Stimulated activated CD4-positive, alpha-beta T cell treated with anti-CD3 and anti-CD28 coated beads, Interleukin-12 subunit alpha, Interleukin-12 subunit beta, amount 100 ng/mL, for 24 hours (primary cell): ENCODE measurements at places on chromosomes 3 and 15.

DNA sequence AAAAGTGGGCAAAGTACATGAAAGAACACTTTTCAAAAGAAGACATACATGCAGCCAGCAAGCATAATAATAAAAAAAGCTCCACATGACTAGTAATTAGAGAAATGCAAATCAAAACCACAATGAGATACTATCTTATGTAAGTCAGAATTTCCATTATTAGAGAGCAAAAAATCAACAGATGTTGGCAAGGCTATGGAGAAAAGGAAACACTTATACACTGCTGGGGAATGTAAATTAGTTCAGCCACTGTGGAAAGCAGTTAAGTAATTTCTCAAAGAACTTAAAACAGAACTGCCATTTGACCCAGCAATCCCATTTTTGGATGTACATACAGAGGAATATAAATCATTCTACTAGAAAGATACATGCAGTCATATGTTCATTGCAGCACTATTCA lies 360.7 kb downstream of the NSUN3 start:
- no peak for DNase-seq

DNA sequence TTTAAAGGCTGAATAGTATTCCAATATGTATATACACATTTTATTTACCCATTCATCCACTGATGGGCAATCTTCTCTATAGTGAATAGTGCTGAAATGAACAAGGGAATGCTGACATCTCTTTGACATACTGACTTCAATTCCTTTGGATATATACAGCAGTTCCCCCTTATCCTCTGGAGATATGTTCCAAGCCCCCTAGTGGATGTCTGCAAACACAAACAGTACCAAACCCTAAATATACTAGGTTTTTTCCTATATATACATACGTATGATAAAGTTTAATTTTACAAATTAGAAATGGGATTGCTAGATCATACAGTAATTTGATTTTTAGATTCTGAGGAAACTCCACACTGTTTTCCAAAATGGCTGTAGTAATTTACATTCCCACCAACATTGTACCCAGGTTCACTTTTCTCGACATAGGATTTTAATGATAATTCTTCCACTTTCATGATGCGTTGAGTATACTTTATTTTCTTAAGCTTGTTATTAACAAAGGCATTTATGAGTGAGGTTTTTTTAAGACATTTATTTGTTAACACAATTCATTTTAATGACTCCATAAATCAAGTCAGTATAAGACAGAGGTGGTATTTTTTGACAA lies 38.2 kb downstream of the VPS13C start:
- no peak for DNase-seq

DNA sequence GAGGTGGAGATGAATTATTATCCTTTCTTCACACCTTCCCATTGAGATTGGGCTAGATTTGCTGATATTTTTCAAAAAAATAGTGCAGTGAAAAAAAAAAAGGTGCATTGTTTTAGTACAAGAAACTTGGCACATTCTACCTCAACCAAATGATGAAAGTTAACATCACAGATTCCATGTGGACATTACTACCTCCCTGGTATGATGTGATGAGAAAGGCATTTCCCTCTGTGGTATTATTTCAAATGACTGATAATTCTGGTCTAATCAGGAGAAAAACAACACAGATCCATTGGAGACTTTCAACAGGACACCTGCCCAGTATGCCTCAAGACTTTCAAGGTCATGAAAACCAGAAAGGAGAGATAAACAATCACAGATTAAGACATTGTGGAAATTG lies 313.4 kb downstream of the BCHE start:
- DNase-seq: no peak

GRCh38 chr15:77738441-77739302 lies 106.0 kb upstream of the LINGO1 start:
- DNase-seq: no peak

DNA sequence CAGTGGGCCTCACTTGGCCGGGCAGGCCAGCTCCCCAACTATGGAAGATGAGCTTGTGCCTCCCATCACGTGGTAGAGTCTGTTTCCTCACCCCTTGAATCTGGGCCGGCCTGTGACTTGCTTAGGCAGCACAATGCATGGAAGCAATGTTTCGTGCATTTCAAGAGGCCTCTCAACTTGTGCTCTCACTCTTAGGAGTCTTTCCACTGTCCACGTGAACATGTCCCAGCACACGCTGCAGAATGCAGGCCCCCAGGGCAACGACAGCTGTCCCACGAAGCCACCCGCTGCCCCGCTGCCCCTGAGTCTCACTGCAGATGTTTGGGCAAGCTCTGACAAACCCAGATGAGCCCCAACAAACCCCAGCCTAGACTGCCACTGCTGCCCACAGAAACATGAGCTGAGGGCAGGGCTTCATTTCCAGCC lies 27.2 kb upstream of the SLC41A3 start:
- DNase-seq: no peak

GRCh38 chr3:159854500-159855124 lies 134.0 kb upstream of the IL12A start:
- DNase-seq: no peak

- no peak for DNase-seq
Observed at GRCh38 chr3:71530903-71531530, 52.5 kb downstream of the FOXP1 start.

DNA sequence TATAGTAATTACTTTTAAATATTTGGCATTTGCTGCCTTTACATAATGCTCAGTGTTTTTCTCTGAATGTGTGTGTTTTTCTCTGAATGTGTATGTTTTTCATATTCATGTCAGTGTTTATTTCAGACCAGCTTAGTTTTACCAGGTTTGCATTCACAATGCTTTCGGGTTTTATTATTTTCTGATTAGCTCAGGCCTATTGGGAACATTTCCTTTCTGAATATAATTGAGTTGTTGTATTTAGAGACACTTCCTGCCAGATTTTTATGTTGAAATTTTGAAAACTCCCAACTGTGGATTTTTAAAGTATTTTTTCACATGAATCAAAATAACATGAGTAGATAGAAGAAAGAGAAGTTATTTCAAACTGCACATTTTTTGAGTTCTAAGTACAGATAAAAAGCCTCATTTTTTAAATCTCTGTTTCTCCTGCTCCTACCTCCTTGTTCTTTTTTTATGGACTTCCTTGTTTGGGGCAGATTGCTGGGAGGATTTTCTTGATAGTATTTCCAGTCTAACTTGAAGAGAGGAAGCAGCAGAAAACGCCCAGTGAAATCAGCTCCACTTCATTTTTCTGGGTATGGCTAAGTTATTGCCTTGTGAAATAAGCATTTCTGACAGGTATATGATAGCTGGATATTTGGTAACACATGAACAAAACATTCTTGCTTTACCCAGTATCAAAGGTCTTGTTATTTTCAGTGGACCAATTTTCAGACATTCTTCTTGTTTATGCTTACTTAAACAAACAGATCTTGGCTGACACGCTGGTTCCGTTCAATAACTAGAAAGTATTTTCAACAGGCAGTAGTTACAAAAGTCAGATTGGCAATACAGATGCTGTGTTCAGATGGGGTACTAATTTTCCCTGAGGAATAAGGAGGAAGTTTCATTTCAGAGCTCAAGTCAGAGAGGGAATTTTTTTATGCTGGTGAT lies 70.7 kb downstream of the RIOX2 start:
- DNase-seq: no peak

DNA sequence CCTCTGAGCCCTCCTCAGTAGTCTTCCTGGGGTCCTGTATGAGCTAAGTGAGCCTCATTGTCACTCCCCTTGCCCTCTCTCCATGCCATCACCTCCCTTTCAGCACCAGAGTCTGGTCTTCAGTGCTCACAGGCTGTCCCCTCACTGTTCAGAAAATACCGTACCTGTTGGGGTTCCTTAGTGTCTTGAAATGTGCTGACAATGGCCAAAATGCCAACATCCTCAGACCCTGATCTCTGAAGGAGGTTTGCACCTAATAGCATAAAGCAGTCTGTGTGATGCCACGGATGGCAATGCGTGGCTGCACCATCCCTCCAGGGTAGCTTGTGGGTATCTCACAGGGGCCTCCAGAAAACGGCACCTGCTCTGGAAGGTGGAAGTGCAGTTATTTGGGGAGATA lies 301.0 kb upstream of the TLE3 start:
- no peak for DNase-seq
